Esophagus squamous epithelium (tissue), 5 donors: ENCODE measurements at places on chromosomes 12 and 14.

DNA sequence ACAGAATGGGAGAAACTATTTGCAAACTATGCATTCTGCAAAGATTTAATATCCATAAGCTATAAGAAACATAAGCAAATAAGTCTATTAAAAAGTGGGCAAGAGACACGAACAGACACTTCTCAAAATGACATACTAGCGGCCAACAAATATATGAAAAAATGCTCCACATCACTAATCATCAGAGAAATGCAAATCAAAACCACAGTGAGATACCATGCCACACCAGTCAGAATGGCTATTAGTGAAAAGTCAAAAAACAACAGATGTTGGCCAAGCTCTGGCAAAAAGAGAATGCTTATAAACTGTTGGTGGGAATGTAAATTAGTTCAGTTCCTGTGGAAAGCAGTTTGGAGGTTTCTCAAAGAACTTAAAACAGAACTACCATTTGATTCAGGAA is 121.3 kb downstream of the KCNMB4 start:
- DNase-seq: no peak

DNA sequence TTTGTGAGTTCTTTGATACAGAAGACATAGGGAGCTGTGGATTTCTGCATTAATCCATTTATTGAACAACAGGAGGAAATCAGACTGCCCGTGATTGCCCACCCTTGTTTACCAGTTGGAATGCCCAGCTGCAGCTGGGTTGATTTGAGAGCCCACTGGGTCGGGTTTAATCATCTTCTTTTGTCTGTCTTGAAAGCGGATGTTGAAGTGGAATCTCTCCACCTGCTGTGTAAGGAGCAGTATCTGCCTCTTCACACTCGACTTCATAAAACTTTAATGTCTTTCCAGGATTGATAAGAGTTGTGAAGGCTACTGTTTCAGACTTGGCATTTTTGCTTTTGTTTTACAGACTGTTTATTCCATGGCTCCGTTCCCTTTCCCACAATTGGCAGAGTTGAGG is 39.9 kb downstream of the TBC1D30 start:
- DNase-seq: no peak

- DNase-seq: no peak
Observed at GRCh38 chr12:1093166-1093751, 102.2 kb downstream of the ERC1 start.

DNA sequence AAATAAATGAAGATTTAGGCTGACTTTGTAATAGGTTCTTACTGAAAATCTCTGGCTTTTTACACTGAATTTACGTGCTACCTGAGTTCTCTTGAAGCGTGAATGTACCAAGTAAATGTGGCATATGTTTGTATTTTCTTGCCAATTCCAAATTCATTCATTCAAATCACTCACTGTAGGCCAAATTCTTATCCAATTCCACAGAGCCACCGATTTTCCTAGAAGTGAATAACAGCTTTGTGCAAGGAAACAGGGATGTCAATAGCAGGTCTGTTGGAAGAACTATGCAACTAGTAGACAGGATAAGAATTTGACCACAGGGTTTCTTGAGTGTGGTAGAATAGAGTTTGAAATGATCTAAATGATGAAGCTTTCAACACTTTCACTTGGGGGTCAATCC is 86.8 kb downstream of the SOX5 start:
- no peak for DNase-seq

DNA sequence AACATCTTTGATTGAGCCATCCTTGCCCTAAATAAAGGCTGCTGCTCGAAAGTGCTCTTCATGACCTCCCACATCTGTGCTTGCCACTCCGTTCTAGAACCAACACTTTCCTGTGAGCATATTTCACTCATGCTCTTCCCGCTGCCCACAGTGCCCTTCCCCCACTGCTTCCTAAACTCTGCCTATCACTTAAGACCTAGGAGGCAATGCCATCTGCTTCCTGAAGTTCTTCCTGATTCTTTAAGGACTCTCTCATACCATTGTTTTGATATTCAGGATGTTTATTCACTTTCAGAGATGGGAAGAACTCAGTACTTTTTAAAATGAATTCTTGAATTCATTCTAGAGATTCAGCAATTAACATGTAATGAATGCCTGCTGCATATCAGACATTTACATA is 49.9 kb downstream of the ZFYVE21 start:
- no peak for DNase-seq

DNA sequence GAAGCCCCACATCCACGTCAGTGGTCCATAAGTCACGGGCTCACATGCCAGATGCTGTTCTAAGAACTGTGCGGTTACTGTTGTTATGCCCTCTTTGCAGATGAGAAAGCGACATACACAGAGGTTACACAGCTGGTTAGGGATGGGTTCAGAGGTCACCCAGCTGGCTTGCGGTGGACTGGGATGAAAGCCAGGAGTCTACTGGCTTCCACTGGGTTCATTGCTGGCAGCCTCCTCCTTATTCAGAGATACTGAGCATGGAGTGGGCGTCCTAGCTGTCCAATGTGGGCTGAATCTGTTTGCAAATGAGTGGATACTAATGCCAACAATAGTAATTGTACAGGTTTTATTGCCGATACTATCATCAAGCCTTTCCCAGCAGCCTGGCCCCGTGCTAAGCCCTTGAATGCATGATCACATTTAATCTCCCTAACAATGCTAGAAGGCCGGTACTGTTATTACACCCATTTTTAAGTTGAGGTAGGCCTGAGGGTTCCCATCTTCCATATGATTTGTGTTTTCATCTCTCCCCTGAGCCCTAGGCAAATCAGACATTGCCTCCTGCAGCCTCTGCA is 129.1 kb downstream of the PLXNC1 start:
- no peak for DNase-seq

DNA sequence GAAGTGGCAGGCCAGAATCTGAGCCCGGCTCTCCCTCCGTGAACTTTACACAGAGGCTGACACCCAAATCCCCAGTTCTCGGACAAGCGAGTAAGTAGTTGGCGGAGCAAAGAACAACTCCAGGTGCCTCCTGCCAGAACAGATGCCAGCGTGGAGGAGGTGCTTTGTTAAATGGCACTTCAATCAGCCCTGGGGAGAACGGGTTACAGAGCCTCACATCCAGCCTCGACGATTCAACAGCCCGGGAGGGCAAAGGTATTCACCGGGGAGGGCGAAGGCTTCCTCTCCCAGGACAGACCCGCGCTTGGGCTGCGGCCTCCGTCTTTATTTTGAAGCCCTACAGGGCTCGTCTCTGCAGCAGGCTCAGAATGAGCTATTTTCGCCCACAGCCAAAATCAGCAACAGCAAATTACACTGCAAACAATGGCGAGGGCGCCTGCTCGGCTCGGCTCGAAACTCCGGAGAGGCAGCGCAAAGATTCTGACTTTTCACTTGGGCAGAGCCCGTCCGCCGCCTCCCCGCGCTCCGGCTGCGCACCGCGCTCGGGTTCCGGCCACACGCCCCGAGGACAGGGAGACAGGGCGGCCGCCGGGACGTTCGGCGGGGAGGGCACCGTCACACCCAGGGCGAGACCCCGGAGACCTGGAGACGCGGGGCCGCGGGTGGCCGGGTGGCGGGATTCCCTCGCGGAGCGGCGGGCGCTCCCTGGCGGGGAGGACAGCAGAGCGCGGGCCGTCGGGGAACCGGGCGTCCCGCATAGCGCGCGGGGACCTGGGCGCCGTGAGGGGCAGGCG is 811 bp downstream of the TMCC3 start:
- no peak for DNase-seq

DNA sequence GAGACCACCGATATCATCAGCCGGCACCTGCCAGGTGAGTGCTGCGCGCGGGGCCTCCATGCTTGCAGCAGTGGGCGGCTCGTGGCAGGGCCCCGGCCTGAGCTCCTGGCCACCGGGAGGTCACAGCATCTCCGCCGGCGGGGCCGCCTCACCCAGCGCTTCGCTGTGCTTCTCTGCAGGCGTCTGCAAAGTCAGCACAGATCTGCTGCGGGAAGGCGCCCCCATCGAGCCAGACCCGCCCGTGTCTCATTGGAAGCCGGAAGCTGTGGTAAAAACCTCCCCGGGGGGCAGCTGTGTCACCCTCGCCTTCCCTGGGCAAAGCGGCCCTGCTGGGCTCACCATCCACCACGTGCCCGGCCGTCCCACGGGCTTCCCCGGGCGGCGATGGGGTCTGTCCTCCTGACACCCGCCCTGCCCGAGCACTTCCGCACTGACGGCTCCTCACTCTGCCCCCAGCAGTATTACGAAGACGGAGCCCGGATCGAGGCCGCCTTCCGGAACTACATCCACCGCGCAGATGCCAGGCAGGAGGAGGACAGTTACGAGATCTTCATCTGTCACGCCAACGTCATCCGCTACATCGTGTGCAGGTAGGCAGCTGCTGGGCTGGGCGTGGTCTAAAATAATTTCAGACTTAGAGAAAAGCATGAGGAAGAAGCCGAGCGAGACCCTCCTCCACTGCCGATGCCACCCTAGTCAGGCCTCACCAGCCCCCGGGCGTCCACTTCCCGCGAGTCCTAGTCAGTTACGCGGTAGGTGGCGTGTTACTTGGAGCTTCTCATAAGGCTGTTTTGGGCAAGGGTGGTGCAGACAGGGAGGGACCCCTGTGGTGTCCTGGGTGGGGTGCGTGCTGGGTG is 7.1 kb downstream of the PGAM5 start:
- DNase-seq: no peak

DNA sequence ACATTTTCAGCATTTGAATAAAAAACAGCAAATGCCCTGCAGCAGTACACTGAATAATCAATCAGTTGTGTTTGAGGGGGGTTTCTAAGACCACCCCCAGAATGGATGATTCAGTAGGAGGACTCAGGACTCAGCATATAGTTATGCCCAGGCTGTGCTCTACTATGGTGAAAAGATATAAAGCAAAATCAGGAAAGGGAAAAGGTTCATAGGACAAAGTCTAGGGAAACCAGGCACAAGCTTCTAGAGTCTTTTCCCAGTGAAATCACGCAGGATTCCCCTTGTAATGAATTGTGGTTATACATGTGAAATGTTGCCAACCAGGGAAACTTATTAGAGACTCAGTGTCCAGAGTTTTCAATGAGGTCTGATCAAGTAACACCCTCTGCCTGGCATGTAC is 25.0 kb upstream of the SLC17A8 start:
- no peak for DNase-seq

DNA sequence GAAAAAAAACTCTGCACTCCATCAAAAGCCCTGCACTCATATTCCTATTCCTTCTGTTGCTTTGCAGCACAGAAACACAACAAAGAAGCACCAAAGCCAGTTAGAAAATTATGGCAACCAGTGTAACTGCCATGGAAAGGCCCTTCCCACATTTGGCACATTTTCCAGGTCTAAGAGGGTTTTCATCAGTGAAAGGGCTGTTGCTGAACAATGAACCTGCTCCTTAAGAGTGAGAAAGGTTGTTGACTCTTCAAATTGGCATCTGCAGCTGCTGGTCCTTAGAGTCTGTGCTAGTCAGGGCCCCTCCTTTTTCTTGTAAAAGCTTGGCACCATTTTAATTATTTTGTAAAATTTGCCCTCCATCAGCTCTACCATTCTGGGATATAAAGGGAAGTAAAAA is 378.7 kb upstream of the KITLG start:
- DNase-seq: no peak
